Activated CD4-positive, alpha-beta T cell treated with anti-CD3 and anti-CD28 coated beads, Interleukin-2, amount 50 U/mL, for 48 hours (primary cell): ENCODE measurements at places on chromosomes 12 and 14.

GRCh38 chr12:105083551-105084105 is 630 bp downstream of the ALDH1L2 start:
- no peak for DNase-seq

- no peak for DNase-seq
Observed at GRCh38 chr12:110578694-110579534, 4.2 kb downstream of the PPTC7 start.

GRCh38 chr12:64395739-64396138 is 5.2 kb upstream of the C12orf56 start:
- no peak for DNase-seq

- no peak for DNase-seq
Observed at GRCh38 chr14:75226755-75227544, 50.5 kb upstream of the TMED10 start.

GRCh38 chr14:60777856-60778578 is 43.5 kb downstream of the MNAT1 start:
- DNase-seq: no peak
